SJCRH30 (cell line): ENCODE measurements at places on chromosomes 6 and 20. TPM values are rescaled to one million over a fixed set of nuclear protein-coding genes. Genes with fewer than 3 reads are reported as not detected.

Gene VSX1
- 0.06 and 0.10 TPM in 2 replicates for total RNA-seq

Gene ATP5F1E
- total RNA-seq: 124 and 133 TPM in 2 replicates

Gene METTL24
- not detected in 2 replicates for total RNA-seq

Gene SLC22A16
- 0.38 TPM in 1 of 2 replicates, not detected in the other for total RNA-seq

Gene KCNK5
- total RNA-seq: 9.5 and 9.7 TPM in 2 replicates

Gene SLC17A3
- not detected in 2 replicates for total RNA-seq

Gene HFE
- total RNA-seq: 0.33 and 0.67 TPM in 2 replicates

DNA sequence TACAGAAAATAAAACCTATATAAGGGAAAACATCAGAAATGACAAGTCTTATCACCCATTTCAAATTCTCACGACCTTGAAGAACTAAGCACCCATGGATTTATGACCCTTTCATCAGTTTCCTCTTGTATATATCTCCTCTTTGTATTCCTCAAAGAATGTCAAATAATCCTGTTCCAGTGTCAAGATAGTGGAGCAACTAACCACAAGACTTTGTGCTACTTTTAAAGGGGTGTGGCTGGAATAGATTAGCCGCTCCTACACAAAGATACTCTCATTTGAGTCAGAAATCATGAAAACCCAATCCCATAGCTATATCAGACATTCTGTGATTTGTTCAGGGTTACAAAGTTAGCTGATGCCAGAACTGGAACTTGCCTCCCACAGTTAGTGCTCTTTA is 6.6 kb downstream of the REPS1 start:
- no peak for DNase-seq

DNA sequence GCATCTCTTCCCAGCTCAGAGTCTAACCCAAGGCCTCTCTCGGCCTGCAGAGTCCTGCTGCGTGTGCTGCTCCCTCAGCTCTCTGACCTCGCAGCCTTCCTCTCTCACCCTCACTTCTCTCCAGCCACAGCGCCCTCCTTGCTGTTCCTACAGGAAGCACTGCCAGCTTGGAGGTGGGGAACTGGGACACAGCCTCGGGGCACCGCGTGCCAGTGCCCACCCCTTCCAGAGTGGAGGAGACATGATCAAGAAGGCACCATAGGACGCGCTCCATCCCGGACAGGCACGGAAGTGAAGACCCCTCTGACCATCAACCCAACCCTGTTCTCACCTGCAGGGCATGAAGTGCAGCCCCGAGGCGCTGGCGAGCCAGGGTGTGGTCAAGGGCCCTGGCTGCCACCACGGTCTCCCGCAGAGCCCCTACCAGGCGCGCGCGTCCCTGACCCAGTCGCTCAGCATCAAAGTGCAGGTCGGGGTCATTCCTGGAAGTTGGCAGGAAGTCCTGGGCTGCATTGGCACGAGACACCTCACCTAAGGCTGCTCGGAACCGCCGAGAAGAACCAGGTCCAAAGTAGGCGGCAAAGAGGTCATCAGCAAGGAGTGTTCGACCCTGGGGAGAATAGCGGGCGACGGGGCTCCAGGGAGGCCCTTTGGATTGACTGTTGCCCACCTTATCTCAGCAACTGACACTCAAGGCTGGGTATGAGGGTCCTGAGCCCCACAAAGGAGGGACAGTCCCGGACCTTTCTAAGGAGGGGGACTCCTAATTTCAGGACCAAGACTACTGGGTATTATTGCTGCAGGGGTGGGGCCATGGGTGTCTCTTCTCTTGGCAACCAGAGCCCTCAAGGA is 1.3 kb downstream of the VWA7 start:
- DNase-seq: no peak

DNA sequence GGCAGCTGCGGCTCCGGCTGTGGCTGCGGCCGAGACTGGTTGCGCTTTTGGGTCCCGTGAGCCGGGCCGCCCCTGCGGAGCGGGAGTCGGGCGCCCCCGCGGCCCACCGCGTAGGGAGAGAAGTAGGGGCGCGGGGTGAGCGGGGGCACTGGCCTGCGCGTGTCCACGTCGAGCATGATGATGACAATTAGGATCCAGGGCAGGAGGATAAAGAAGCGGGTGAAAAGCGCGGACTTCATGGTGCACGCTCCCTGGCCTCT is 739 bp downstream of the B3GAT2 start:
- no peak for DNase-seq

- DNase-seq: no peak
Observed at GRCh38 chr6:63887002-63887751, 251.6 kb downstream of the PHF3 start.

DNA sequence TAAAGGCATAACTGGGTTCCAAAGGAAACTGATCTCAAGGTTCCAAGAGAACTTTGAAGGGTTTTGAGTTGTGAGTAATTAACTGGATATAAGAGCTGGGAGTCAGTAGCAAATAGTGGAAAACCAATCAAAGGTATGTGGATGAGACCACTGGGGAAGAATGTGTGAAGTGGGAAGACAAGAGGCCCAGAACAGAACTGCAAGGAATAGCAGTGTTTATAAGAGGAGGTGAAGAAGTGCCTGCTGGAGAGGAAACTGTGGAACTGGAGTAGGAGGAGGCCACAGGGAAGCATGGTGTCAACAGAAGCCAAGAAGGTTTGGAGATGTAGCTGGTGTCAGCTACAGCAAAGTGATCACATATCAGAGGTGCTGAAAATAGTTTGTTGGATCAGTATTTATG is 18.7 kb upstream of the HDAC2 start:
- no peak for DNase-seq

DNA sequence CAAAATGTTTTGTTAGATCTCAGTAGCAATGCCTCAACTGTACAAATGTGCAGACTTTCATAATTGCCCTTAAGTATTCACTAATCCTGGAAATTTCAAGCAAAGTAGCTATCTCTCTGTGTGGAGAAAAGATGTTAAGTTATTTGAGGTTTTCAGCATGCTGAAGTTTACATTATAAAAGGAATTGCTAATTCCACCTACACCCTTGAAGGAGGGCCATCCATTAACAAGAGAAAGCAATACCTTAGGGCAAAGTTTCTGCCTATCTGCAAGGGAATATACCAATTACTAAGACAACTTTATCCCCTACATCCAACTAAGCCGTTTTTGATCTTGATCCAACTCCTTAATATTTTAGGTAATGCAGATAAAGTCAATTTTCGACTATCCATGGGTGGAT is 380.7 kb upstream of the BTBD3 start:
- DNase-seq: no peak

GRCh38 chr6:63600136-63600535 is 27.9 kb downstream of the LOC128125822 start:
- no peak for DNase-seq

DNA sequence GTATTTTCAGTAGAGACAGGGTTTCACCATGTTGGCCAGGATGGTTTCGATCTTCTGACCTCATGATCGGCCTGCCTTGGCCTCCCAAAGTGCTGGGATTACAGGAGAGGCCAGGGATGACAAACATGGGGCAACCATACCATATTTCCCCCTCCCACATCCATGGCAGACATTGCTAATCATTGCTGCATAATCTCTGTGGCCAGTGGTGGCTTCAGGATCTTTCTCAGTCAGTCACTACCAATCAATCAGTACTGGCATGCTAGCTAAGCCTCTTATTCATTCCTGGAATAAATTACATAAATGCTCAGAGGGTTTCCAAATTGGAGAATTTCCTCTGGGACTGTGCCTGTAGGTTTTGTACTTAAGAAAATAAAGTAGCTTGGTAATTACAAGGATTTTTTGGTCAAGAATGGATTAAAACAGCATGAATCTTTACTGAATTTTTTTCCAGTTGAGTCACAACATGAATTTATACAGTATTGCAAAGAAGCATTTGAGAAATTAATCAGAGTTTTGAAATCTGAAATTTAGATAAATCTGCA is 138.1 kb downstream of the FNDC1 start:
- DNase-seq: no peak

DNA sequence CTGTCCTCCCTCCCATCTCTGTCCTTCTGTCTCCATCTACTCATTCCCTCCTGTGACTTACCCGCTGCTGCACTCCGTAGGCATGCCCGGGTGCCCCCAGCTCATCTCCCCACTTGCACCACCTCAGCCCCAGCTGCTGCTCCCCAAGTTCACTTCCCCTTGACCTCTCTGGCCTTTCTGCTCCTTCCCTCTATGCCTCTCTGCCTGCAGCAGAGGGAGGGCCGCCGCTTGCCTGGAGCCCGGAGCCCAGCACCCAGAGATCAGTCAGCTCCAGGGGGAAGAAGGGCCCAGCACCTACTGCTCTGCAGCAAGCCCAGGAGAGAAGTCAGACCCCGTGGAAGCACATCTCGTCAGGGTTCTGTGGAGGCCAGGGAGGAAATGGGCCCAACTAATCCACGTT is 97.4 kb downstream of the LRFN2 start:
- DNase-seq: no peak

GRCh38 chr6:79544299-79544927 is 7.2 kb upstream of the LCA5 start:
- DNase-seq: peak; percentile 38

- no peak for DNase-seq
Observed at GRCh38 chr20:53606364-53606985, 12.8 kb upstream of the ZNF217 start.

DNA sequence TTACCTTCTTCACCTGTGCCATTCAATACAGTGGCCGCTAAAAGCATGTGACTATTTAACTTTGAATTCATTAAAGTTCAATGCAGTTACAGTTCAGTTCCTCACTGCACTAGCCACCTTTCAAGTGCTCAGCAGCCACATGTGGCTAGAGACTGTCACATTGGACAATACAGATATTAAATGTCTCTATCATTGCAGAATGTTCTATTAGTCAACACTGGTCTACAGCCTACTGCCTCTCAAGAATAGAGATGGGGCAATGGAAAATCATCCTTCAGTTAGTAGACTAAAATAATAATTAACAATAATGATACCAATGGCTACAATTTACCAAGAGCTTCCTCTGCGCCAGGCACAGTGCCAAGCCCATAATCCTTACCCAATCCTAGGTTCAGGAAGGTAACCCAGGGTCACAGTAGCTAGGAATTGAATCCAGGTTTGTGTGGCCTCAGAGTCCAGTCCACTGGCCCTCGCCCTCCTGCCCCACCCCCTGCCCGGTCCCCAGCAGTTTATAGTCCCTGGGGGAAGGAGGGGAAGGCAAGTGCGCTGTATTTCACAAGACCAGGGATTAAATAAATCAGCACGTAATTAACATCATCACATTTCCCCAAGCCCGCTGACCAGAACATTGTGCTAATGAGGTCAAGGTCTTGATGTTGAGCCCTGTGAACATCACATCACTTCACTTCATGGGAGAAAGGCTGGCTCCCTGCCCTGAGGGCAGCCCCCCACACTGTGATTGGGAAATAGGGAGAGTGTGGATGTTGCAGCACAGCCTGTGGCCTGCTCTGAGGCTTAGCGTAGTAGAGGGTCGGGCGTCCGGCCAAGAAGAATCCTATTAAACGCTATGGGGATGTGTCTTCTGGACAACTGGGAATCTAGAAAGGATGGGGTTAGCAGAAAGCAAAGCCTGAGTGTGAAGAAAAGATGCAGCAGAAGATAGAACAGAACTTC is 147.2 kb downstream of the VEGFA start:
- peak; percentile 57 for DNase-seq

DNA sequence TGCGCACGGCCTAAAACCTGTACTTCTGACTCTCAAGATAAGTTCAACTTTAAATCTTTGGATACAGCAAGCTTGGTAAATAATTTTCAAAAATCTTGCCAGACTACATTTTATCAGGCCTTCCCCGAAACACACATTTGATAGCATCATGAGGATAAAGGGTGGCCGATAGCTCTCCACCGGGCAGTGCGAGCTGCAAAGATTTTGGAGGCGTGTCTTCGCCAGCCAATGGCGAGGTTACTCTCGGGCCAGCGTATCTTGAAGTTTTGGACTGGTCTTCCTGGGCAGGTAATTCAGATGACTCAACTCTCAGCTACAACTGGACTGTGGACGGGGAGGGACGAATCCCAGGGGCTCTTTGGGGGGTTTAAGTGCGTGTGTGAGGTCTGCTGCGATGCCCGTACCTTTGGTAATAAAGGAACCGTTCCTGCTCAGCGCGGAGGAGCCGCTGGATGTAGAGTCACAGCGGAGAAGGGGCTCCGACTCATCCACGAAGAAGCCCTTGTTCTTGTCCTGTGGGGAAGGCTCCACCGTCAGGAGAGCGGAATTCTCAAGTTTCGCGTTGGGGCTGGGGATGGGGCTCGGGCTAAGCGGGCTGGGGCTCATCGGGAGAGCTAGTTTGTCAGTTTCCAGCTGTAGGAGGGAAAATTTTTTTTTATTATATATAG is 75.3 kb downstream of the TNFRSF21 start:
- DNase-seq: no peak

- DNase-seq: no peak
Observed at GRCh38 chr6:29815118-29815750, 12.4 kb upstream of the HLA-G start.

GRCh38 chr6:63140692-63141318 is 70.5 kb upstream of the FKBP1C start:
- no peak for DNase-seq

DNA sequence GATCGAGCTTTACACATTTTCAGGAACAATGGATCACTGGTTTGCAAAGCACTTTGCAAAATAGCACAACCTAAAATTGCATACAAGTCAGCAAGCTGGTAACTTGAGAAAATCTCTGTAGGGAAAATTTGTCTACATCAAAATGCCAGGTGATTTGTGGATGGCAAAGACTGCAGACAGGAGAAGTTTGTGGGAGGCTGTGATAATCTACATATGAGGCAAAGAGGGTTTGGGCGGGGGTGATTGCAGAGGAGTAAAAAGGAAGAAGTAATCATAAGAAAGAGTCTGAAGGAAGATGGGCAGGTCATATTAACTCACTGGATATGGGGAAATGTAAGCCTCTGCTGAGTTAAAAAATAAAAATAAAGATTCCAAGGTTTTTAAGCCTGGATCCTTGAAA is 166.3 kb upstream of the STXBP5 start:
- no peak for DNase-seq

DNA sequence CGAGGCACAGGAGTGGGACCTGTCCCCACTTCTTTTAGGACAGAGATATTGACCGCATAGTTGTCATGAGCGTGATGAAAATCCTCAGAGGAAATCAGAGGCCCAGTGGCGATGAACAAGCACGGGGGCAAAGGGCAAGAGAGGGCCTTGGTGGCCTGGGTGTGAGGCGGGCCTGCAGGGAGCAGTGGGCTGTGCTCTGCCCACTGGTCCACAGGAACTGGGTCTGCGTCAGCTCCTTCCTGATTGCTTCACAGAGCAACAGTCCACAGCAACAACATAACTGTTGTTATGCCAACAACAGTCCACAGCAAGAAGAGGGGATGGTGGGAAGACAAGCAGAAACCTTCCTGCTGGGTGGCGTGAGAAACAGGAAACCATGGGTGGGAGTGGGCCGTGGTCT is 335.6 kb downstream of the ZFAND3 start:
- no peak for DNase-seq

- no peak for DNase-seq
Observed at GRCh38 chr6:167136376-167136775, 13.5 kb downstream of the CCR6 start.

- DNase-seq: no peak
Observed at GRCh38 chr20:38128691-38129090, 36.4 kb downstream of the TGM2 start.

DNA sequence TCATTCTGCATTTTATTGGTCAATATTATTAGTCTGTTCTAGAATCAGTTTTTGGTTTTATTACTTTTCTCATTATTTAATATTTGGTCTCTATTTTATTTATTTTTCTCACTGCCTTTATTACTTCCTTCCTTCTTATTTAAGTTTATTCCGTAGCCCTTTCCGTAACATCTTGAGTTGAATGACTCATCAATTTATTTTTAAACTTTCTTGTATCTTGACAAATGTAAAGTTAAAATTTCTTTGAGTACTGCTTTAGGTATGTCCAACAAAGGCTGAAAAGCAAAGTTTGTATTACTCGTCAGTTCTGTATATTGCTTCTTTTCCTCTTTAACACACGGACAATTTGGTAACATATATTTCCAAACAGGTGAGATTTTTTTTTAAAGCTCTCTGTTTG is 192.0 kb downstream of the CD109 start:
- no peak for DNase-seq

GRCh38 chr20:44409132-44409600 is 53.7 kb downstream of the HNF4A start:
- no peak for DNase-seq
